GDM1 (cell line): ENCODE measurements at places on chromosomes 1 and 21.

DNA sequence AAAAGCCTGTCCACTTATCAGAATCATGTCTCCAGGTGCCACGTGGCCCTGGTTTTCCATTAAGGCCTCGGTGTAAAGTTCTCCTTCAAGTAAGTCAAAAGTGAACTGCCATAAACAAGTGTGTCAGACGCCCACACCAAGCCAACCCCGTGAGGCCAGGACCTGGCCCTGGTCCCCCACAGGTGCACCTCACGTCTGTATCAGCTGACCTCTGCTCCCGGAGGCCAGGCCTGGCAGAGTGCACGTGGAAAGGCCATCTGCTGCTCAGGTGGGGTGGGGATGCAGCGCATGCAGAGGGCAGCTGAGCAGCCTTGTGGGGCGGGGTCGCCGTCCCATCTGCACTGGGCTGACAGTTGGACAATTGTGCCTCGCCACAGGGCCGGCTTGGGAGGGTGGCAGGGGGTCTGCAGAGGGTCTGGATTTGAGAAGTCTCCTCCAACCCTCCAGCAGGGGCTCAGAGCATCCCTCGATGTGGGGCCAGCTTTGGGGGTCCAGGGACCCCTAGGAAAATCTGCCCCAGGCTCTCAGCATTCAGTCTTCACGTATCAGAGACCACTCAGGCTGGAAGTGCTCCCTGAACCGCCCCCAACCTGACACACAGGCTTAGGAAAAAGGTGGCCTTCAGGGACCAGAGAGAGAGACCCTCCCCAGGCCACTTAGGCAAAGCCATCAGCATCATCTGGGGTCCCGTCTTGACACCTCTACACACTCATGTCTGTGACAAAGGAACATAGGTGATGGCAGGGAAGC, 3.0 kb downstream of the SLC19A1 start:
- no peak for DNase-seq

GRCh38 chr1:46599059-46599970, 4.8 kb downstream of the MKNK1 start:
- no peak for DNase-seq

DNA sequence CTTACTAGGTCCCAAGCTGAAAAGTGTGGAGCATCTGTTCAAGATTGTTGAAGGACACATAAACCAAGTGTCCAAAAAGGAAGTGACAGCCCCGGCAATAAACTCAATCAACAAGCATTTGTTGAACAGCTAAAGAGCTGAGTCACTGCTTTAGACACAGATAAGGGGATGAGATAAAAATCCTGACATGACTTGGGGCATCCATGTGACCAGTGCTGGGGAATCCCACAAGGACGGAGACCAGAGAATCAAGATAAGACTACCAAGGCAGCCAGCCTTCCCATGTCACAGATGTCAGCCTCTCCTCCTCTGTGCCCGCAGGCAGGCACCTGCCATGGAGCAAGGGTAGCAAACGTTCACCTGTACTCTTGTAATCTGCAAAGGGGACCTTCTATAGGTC, 118.6 kb upstream of the KAZN start:
- DNase-seq: no peak

- DNase-seq: no peak
Measured at GRCh38 chr1:63148825-63149645, 173.3 kb upstream of the FOXD3 start.
